Liver (tissue), 10 donors: ENCODE measurements at places on chromosomes 5 and 9. TPM values are rescaled to one million over a fixed set of nuclear protein-coding genes. Genes with fewer than 3 reads are reported as not detected.

C9 gene
- 656 TPM for polyA plus RNA-seq

PCAT7 gene
- 0.71 TPM for polyA plus RNA-seq

DNA sequence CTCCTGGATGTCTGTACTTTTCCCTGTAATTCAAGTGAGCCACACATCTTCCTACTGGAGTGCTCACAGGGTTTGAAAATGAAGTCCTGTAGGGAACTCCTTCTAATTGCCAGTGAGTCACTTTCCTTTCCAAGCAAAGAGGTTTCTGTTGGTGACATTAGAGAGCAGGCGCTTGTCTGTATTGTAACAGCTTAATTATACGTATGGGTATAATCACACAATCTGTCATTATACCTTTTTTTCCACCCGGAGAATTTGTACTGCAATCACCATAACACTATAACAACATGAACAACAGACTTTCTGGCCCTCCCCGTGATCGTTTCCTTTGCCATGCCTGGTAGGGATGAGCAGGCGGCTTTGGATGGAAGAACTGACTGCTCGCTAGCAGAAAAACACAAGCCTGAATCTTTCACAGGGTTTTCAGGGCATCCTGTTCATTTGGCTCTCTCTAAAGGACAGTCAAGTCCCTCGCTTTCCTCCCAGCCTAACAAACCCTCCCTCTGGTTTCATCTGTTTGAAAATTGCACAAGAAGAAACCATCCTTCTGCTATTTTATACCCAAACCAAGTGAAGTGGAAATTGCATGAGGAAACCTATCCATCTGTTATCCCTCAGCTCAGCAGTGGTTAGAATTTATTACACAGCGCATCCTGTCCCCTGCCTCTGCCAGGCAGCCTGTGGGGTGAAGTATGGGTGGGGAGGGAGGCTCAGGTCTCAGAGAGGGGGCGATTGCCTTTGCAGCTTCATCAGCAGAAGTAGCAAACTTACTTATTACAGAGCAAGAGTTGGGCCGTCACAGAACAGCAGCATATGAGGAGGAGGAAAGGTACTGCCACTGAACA is 307.0 kb upstream of the TLE4 start:
- no peak overlapping the region for H3K27ac ChIP-seq
- no peak for DNase-seq
- no peaks in the 10 kb centered on the region for H3K36me3 ChIP-seq
- no peak overlapping the region for H3K4me3 ChIP-seq
- H3K4me1 ChIP-seq, result no peaks in the 10 kb centered on the region

DNA sequence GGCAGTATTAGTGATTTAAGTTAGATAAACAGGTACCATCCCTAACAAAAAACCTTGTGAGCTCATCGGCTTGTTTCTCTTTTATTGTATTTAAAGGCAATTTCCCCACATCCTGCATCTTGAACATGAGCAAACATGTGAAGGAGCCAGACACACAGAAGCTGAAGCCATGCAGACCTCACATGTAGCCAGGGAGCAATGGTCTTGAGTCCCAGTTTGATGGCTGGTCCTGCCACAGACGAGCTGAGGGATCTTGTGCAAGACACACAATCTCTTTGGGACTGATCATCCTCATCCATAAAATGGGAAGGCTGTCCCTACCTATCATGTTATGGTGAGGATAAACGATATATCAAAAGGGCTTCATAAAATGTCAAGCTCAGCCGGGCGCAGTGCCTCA is 29.6 kb upstream of the XPA start:
- no peak for DNase-seq
- H3K4me1 ChIP-seq, result no peaks in the 10 kb centered on the region
- no peaks in the 10 kb centered on the region for H3K36me3 ChIP-seq
- H3K27ac ChIP-seq, result no peak overlapping the region
- no peak overlapping the region for H3K4me3 ChIP-seq

GRCh38 chr5:38899936-38900335 is 54.1 kb downstream of the OSMR start:
- no peaks in the 10 kb centered on the region for H3K27me3 ChIP-seq
- no peak for DNase-seq
- no peak overlapping the region for H3K27ac ChIP-seq
- H3K4me1 ChIP-seq, result no peaks in the 10 kb centered on the region
- no peak overlapping the region for H3K4me3 ChIP-seq

DNA sequence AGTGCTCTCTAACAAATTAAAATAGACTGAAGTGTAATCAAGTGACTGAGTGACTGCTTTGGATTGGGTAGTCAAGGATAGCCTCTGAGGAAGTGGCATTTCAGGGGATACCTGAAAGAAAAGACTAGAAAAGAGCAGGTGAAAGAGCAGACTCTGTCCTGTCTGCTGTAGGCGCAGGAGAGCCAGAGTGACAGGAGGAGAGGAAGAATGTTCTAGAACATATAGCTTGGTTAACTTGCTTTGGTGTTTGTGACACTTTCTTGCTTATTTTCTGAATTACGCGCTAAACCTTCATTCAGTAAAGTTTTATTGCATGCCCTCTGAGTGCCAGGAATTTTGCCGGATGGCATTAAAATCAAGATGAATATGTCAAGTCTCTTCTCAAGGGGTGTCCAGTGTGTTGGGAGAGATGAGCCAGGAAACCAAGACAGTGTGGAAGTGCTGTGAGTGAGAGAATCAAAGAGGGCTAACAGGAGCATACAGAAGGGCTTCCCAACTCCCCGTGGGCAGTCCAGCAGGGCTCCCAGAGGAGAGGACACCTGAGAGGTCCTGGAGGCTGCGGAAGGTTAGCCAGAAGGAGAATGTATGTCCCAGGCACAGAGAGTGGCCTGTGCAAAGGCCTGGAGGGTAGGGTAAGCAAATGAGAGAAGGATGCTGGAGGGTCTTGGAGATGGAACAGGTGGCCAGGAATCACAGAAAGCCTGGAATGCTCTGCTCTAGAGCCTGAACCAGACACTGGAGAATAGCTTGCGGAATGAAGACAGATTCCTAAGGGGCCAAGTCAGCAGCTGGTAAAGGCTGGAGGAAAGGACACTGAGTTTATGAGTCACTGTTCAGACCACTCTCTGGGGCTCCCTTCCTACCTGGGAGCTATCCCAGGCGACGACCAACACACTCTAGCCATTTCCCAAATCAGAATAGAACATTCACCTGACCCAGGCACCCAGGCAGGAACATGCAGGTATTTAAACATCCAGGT is 59.3 kb downstream of the SLC22A5 start:
- H3K27ac ChIP-seq, result no peak overlapping the region
- H3K4me3 ChIP-seq, result no peak overlapping the region
- no peaks in the 10 kb centered on the region for H3K36me3 ChIP-seq
- no peaks in the 10 kb centered on the region for H3K27me3 ChIP-seq
- peaks cover 51% of the 10 kb centered on the region for H3K4me1 ChIP-seq
- DNase-seq, result no peak

GRCh38 chr9:5735072-5735471 is 97.8 kb downstream of the ERMP1 start:
- H3K27ac ChIP-seq, result no peak overlapping the region
- H3K4me1 ChIP-seq, result no peaks in the 10 kb centered on the region
- H3K36me3 ChIP-seq, result peaks cover 4% of the 10 kb centered on the region

DNA sequence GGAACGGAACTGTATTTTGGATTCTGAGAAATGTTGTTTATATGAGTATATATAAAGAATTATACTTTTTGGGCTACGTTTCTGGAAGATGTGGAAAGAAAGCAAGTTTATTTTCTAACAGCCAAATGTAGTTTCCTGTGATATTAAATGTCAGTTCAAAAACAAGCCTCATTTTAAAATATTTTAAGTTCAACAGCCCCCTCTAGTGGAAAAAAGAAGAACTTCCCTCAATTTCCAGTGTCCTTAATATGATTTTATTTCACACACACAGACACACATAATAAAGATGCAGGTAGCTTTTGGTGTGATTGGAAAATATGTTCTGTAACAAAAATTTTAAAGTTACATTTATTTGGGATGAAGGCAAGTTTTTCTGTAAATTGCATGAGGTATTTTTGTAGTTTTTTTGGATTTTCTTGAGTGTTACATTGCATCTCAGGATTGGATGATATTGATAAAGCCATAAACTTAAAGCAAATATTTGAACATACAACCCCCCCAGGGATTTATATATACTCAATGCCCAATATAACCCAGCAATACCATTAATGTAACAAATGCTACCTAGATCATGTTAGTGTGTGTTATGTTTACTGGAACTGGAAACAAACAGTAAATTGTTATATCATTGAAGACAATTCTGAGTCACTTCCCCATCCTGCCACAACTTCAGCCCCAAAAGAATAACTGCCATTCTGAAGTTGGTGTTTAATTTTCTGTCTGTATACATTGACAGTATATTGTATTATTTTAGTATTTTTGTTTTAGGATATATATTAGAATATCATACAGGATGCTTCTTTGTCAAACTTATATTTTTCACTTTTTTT is 54.0 kb downstream of the CCDC171 start:
- no peaks in the 10 kb centered on the region for H3K36me3 ChIP-seq
- no peaks in the 10 kb centered on the region for H3K27me3 ChIP-seq
- H3K4me3 ChIP-seq, result no peak overlapping the region
- no peaks in the 10 kb centered on the region for H3K4me1 ChIP-seq

DNA sequence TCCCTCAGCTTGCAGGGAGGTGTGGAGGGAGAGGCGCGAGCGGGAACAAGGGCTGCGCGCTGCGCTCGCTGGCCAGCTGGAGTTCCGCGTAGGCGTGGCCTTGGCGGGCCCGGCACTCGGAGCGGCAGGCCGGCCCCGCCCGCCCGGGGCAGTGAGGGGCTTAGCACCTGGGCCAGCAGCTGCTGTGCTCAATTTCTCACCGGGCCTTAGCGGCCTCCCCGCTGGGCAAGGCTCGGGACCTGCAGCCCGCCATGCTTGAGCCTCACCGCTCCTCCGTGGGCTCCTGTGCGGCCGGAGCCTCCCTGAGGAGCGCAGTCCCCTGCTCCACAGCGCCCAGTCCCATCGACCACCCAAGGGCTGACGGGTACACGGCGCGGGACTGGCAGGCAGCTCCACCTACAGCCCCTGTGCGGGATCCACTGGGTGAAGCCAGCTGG is 1516.4 kb downstream of the EFNA5 start:
- no peak for DNase-seq
- H3K27me3 ChIP-seq, result no peaks in the 10 kb centered on the region
- H3K4me3 ChIP-seq, result no peak overlapping the region
- no peaks in the 10 kb centered on the region for H3K4me1 ChIP-seq

- H3K36me3 ChIP-seq, result no peaks in the 10 kb centered on the region
- H3K27me3 ChIP-seq, result no peaks in the 10 kb centered on the region
- H3K4me3 ChIP-seq, result no peak overlapping the region
- no peaks in the 10 kb centered on the region for H3K4me1 ChIP-seq
- DNase-seq, result no peak
- H3K27ac ChIP-seq, result no peak overlapping the region
Observed at GRCh38 chr5:68149189-68149588, 66.4 kb upstream of the PIK3R1 start.

- H3K27ac ChIP-seq, result no peak overlapping the region
- DNase-seq, result no peak
- H3K36me3 ChIP-seq, result no peaks in the 10 kb centered on the region
- H3K27me3 ChIP-seq, result no peaks in the 10 kb centered on the region
Observed at GRCh38 chr5:120539471-120539870, 75.4 kb downstream of the PRR16 start.
